ENCODE measurements at places on chromosomes 3 and 15. TPM values are rescaled to one million over a fixed set of nuclear protein-coding genes. Genes with fewer than 3 reads are reported as not detected.

Gene TJP1
- total RNA-seq, result 111 TPM

Gene SCN11A
- total RNA-seq, result 1.8 TPM

- no peak for DNase-seq
Observed at GRCh38 chr3:108251265-108251664, 29.0 kb upstream of the IFT57 start.

- peak; percentile 78 for DNase-seq
Observed at GRCh38 chr3:51975852-51976549, 1.1 kb downstream of the ABHD14A start.

- no peak for DNase-seq
Observed at GRCh38 chr3:181868576-181869082, 156.9 kb downstream of the SOX2 start.

GRCh38 chr3:29506502-29506901 lies 225.6 kb downstream of the RBMS3 start:
- no peak for DNase-seq
